ENCODE measurements at places on chromosomes 6 and 20.

DNA sequence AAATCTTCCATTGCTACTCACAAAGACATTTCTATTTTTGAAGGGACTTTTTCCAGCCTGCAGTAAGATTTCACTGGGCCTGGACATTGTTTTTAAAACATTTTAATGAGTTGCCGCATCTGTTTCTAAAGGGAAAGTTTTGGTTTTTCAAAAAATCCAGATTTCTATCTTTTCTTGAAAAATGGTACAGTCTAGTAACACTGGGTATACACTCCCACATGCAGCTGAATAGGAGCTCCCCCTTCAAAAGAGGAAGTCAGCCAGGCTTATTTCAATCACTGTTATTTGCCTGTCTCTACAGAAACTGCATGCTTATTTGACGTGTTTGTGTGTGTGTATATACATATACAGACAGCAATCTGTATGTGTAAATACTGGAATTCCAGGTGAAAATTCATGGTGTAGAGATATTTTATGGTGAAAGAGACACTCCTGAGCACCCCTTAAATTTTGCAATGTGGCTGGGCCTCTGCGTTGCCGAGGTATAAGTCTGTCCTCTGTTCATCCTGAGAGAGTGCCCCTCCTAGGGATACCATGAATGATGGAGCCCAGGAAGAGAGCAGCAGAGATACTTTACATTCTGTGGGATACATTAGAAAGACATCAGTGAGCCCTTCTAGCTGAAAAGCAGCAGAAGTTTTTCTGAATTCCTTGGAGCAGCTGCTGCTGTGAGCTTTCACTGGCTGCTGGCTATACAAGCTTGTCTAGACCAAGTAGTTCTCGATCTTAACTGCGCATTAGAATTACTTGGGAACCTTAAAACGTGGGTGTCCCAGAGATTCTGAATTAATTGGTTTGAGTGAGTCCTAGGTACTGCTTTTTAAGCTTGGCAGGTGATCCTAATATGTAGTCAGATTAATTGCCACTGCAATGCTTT, 12.0 kb upstream of the ABRACL start:
- DNase-seq = no peak

DNA sequence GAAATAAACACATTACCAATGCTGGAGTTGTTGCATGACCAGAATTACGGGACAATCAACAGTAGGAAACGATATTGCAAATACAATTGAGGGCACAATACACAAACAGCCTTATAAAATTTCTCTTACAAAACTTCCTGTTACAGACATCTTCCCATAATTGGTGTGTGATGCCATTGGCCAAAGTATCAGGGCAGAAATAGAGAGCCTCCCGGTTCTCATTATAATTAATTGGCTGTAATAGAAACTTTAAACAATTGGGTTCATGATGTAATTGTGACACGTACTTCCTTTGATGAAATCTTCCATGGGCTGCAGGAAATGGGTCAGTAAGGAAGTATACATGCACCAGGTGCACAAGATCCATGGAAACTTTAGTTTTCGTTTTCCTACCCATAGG, 40.3 kb upstream of the RALGAPA2 start:
- no peak for DNase-seq

GRCh38 chr6:12233693-12234571, 56.2 kb upstream of the EDN1 start:
- DNase-seq = no peak

DNA sequence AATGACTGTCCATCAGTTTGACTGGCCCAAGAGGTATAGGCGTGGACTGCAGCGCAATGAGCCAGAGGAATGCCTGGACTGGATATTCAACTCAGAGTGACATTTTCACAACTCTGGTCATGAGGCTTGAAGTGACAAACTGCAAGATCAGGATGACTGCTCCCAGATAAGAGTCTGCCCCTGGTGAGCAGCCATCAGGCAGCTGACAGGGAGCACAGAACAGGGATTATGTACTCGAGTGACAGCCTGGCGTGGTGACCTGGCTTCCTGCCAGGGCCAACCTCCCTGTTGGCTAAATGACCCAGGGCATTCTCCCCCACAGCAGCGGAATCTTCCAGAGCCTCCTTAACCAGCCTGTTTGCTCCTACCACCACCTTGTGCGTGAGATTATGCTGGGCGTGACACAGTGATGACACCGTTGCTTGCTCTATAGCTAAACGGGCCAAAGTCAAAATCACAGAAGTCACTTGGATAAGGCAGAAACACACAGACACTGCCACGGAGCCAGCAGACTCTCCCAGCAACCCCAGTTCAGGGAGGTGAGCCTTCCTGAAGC, 209.1 kb upstream of the JARID2 start:
- DNase-seq = no peak

DNA sequence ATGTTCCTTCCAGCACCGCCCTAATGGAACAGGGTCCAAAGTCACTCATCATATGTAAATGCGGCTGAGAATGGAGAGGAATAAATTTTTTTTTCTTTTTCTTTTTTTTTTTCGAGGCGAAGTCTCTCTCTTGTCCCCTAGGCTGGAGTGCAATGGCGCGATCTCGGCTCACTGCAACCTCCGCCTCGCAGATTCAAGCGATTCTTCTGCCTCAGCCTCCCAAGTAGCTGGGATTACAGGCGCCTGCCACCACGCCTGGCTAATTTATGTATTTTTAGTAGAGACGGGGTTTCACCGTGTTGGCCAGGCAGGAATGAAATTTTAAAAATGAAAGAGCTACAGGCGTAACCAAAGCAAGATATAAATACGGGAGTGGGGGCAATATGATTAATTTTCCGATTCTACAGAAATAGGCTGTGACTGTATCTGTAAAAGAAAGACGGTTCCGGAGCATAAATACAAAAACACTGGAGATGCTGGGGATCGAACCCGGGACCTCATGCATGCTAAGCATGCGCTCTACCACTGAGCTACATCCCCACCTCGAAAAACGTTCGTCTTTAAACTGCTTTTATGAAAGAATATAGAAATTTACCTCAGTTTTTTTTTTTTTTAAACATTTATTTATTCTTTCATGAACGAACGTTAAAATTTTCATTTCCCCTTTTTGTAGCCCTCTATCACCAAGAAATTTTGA, 132.2 kb downstream of the GPX5 start:
- DNase-seq = no peak

DNA sequence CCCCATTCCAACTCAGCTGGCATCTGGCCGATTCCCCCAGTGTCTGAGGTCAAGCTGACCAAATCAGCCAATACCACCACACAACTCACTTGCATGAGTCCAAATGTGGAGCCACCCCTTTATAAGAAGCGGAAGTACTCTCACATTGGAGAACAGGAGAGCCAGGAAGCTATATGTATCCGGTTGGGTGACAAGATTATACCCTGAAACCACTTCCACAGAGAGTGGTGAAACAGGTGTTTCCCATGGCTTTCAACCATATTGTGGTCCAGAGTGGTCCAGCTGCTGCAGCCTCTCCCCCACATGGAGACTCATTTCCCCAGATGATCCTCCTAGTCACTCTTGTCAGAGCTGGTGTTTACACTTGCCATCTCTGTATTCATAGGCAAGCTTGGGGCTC, 24.0 kb upstream of the SERINC1 start:
- DNase-seq = no peak

DNA sequence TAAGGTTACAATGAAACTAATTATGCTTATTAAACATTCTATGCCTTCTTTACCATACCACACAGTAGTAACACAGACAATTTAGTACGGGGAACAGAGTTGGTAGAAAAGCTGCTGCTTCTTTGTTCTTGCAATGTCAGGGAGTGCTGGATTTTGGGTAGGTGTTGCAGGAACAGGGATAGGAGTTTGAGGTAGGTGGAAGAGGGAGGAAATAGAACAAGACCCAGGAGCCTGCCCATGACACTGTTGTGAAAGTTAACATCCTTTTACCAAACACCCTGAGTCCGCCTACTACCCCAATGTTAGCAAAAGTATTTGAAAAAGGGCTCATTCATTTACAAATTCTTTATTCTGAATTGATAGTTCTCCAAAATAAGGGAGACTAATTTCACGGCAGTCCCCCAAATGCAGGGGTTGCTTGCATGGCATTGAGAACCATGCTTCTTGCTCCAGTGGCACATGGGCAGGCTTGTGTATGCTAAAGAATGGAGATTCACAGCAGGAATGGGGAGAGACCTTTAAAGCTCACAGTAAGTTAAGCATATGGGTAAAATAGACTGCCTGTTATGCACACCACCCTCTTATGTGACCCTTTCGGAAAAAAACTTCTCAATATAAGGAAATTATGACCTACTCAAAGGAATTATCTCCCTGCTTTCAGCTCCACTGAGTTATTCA, 181.7 kb downstream of the GRM1 start:
- DNase-seq = no peak

- DNase-seq = no peak
Observed at GRCh38 chr6:79040083-79040482, 38.0 kb downstream of the PHIP start.

DNA sequence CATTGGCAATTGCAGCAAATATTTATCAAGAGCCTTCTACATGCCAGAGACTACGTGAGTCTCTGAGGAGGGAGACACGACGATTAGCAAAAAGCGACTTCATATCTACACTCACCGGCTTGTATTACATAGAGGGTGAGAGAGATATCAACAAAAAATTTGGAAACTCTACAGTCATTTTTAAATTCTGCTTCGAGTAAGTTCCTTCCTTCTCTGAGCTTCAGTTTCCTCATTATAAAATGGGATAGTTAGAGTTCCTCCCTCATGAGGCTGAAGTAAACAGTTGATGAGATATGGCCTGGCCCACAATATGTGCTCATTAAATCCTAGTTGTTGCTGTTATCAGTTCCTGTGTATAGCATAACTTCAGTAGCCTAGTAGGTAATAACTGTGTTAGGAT, 64.1 kb upstream of the SIRPA start:
- DNase-seq = no peak

GRCh38 chr6:83114164-83114563, 46.7 kb downstream of the DOP1A start:
- DNase-seq = no peak

GRCh38 chr6:49401063-49401462, 62.0 kb downstream of the MMUT start:
- no peak for DNase-seq

- DNase-seq = no peak
Observed at GRCh38 chr20:36261389-36262105, 25.3 kb downstream of the AAR2 start.

GRCh38 chr20:8844179-8844578, 224.7 kb upstream of the PLCB4 start:
- DNase-seq = no peak

- DNase-seq = no peak
Observed at GRCh38 chr6:14826456-14826855, 419.4 kb upstream of the JARID2 start.

DNA sequence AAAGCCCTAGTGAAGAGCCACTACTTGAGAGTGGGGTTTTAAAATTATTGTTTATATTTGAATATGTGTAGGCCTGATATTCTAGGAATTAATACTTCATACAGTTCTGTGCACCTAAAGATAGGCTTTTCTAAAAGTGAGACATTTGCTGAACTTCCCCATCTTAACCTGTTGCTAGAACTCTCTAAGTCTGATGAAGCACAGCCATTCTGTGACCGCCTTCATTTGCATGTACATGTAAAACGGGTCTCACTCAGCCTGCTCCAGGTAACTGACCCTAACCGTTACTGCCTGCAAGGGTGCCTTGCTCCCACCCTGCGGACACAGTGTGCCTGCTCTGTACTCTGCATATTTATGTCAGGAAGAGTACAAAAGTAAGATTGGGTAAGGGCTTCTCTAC, 44.3 kb upstream of the IRF4 start:
- no peak for DNase-seq

DNA sequence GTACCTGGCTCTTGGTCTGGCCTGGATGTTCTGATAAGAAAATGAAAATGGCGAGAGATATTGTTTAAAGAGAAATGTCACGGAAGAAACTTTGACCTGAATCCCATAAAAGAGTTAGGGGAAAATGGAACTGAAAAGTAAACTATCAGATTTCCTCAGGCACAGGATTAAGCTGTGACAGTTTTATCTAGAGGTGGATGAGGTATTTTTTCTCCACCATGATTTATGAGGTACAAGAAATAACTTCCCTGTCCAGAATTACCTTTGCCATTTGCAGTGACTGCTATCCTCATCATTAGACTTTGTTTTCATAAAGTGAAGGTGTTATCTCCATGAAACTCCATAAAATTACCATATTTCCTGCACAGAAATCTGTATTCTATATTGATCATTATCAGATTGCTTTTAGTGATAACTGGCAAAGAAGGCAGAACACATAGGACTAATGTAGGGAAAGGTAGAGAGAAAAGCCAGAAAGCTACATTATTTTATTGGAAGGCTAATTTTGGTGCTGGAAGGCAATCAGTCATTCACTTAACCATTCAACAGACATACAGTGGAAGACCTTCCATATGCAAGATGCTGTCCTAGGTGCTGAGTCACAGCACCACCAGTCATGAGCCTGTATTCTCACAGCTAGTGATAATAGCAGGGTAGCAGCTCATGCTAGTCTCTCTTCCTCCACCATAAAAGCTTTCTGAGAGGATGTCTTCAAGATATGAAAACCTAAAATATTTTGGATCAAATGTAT, 427.3 kb upstream of the CITED2 start:
- no peak for DNase-seq

All from cortex of kidney (tissue), 1 donor.